Naive thymus-derived CD4-positive, alpha-beta T cell (primary cell): ENCODE measurements at places on chromosomes 7 and 10.

- DNase-seq = no peak
Measured at GRCh38 chr7:47713595-47713994, 131.7 kb upstream of the TNS3 start.

DNA sequence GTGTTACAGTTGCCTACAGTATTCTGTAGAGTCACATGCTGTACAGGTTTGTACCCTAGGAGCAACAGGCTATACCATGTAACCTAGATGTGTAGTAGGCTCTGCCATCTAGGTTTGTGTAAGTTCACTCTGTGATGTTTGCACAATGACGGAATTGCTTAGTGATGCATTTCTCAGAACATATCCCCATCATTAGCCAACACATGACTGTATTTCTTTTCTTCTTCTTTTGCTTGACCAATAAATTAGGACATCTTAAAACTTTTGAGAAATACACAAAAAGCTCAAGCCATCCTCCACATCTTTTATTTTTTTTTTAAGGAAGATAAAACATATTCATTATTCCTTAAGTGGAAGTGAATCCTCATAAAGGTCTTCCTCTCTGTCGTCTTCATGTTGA lies 5.4 kb upstream of the PFKFB3 start:
- no peak for DNase-seq

GRCh38 chr10:86668297-86669165 lies at the start of gene LDB3:
Gene LDB3, plus strand, starts transcription at chr10:86668511. Its CDS starts 181 bp downstream, at chr10:86668692.
- DNase-seq = no peak

GRCh38 chr10:101080933-101081931 lies 19.4 kb downstream of the KAZALD1 start:
- DNase-seq = no peak

DNA sequence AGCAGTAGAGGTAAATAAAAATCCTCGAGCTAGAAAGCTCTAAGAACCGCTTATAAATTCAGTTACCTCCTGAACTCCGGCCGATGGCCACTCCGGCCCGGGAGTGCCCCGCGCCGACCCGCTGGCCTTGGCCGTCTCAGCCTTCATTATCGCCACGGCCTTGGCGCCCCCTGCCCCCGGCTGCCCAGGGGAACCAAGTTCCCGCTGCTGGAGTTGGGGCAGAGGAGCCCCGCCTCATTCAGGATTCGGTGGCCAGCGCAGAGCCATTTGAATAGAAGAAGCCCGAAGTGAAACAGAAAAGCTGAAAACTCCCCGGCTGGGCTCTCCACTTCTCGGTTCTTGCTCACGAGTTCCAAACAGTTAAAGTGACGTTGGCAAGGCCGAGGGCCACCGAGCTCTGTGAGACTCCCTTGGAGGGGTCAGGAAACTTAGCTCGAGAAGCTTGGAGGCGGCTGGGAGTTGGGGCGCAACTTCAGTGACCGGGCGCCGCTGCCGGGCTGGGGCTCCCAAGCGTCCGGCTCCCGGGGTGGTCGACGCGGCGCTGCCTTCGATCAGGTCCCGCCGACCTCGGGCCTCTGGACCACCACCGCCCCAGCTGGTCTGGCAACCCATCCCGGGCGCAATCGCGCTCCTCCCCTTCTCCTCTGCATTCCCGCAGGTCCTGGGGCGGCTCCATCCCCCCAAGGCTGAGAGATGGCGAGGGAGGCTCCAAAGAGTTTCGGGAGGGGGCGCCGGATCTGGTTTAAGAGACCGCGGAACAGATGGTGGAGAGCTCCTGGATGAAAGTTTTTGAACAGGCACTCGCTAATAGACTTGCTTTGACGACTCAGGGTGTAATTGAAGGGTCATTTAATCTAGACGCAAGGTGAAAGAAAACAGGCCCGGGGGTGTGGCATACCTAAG lies 5.8 kb upstream of the FEZF1 start:
- DNase-seq = no peak

- no peak for DNase-seq
Measured at GRCh38 chr7:92717623-92717992, 118.8 kb downstream of the CDK6 start.

DNA sequence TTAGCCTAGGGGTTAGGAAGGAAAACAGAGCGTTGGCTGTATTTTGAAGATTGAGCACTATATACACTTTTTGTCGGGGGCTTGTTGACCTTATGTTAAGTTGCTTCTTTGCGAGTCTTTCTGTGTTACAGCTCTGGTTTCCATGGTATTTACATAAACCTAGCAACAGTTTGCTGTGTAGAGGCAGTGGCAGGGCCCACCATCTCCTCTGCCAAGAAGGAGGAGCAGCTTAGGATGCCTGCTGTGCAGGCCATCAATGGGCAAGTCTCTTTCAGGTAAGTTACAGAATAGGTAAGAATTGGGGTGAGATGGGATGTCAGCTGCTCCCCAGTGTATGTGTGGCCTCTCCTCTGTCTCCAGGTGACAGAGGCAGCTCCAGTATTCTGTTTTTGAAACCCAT lies 485.5 kb downstream of the LRMDA start:
- DNase-seq = no peak

GRCh38 chr7:184294-185264 lies 7.8 kb upstream of the FAM20C start:
- DNase-seq = no peak

GRCh38 chr7:47038621-47039020 lies 543.3 kb downstream of the TNS3 start:
- DNase-seq = no peak

GRCh38 chr7:132846086-132846485 lies 235.8 kb downstream of the CHCHD3 start:
- no peak for DNase-seq

- no peak for DNase-seq
Measured at GRCh38 chr10:43238462-43238861, 28.4 kb downstream of the RASGEF1A start.

- DNase-seq = no peak
Measured at GRCh38 chr10:86836044-86836443, 79.6 kb downstream of the BMPR1A start.

- DNase-seq = no peak
Measured at GRCh38 chr7:123867225-123867624, 22.3 kb downstream of the HYAL4 start.

- no peak for DNase-seq
Measured at GRCh38 chr7:30178748-30179436, 44.1 kb downstream of the MTURN start.
